Neural progenitor cell (in vitro differentiated cells): ENCODE measurements at places on chromosomes 2 and 18. TPM values are rescaled to one million over a fixed set of nuclear protein-coding genes. Genes with fewer than 3 reads are reported as not detected.

The HSPE1 gene
- 237 and 320 TPM in 2 replicates for total RNA-seq

DNA sequence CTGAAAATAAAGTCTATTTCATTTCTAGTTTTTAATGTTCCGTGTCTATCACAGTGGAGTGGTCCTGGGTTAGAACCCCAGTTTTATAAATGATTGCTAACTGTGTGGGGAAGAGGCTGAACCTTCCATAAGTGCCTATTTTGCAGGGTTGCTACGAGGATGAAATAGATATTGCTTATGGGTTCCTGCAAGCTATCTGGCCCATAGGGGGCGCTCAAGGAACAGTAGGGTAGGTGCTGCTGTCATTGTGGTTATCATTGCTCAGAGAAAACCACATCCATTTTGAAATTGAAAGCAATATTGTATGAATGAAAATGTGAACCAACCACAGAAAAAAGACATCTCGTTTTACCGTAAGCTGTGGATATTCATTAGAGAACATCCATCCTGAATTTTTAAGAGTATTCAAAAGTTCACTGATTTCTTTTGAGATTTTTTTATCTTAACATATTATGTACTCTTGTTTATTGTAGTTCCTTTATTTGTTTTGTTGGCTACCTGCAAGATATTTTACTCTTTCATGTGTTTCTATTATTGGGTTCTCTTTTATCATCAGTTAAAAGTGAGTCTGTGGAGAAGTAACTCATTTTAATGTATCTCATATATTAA, 261.6 kb downstream of the NAPG start:
- H3K4me1 ChIP-seq: no peaks in the 10 kb centered on the region
- no peak overlapping the region for H3K27ac ChIP-seq
- no peak overlapping the region for H3K4me3 ChIP-seq
- H3K27me3 ChIP-seq: no peaks in the 10 kb centered on the region
- DNase-seq: peak; percentile 88

GRCh38 chr2:45708501-45708900, 57.0 kb downstream of the PRKCE start:
- H3K4me3 ChIP-seq: no peak overlapping the region
- no peaks in the 10 kb centered on the region for H3K36me3 ChIP-seq
- H3K27ac ChIP-seq: no peak overlapping the region
- no peak for DNase-seq

DNA sequence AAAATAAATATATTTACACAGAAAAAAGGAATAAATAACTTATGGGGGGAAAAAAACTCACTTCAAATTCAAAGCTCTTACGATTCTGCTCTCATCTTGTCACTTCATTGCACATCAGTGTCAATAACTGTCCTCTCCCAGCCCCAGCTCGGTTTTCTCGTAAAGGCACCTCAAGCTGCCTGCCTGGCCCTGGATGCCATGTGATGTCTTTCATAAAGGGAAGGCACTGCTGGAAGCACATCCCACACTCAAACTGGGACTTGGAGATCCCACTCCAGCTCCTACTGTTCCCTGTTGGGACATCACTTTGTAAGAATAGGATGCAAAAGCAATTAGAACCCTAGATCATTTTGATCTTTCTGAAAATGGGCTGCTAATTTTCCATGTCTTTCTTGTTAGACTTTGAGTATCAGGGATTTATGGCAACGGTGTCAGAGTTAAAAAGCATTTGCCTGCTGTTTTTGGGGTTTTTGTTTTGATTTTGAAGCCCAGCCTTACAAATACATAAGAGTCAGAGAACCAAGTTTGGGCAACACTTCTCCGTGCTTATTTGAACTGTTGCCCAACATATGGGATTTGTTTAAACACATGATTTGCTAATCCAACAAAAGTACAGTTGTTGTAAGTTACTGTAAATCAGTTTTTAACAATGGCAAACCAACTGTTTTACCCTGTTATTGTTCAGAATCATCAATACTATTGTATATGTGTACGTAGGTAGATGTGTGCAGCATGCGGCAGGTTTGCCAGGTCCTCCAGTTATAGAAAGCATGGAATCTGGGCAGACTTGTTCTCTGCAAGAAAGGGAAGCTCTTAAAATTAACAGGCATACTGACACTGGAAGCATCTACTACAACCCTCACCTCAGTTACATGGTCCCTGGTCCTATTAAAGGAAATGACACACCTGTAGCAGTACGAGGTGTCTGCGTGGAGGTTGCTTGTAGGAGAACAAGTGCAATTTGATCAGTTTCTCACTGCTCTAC, 20.6 kb downstream of the SERTAD2 start:
- H3K4me3 ChIP-seq: no peak overlapping the region
- H3K4me1 ChIP-seq: peaks cover 43% of the 10 kb centered on the region
- H3K27ac ChIP-seq: peak overlapping the region; percentile 51
- H3K27me3 ChIP-seq: no peaks in the 10 kb centered on the region
- DNase-seq: no peak

- no peaks in the 10 kb centered on the region for H3K36me3 ChIP-seq
- H3K4me1 ChIP-seq: peaks cover 5% of the 10 kb centered on the region
- H3K4me3 ChIP-seq: no peak overlapping the region
- DNase-seq: no peak
- H3K27me3 ChIP-seq: no peaks in the 10 kb centered on the region
These were observed 151.4 kb upstream of the XPO1 start for GRCh38 chr2:61689568-61689967.

DNA sequence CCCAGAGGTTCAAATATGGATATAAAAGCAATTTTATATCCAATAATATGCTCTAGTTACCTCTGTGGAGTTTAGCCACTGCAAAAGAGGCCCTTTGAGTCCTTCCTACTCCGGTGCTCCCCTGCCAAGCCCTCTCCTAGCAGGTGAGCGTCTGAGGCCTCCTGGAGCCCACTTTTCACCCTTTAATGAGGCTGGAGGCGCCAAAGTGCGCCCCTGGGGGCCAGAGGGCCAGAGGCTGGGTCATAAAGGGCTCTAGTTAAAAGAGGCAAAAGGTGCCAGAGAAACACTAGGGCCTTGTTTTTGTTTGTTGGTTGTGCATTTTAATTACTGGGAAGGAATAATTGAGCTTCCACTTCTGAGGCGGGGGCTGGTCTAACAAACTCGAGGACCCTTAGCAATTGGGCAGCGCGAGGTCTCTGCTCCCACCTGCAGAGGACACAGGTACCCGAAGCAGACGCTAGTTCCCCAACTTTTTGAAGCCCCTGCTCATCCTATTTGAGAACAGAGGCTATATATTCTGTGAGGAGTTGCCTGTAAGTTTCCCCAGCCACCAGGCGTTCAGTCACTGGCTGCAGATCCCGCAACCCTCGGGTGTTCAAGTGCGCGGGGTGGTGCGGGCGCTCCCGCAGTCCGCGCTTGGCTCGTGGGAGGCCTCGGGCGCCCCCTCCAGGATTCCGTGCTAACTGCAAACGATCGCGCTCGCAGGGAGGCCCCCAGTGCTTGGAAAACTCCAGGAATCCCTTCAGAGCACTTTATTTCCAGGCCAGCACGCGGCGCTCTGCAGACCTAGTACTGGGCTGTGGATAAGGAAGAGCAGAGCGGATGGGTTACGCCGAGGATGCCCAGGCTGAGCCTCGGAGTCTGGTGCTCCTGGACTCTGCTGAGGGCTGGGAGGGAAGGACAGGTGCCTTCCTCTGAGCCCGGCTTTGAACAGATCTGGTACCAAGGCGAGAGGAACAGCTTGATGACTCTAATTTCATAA, 14.1 kb downstream of the MSGN1 start:
- DNase-seq: peak; percentile 93
- H3K4me3 ChIP-seq: peak overlapping the region; percentile 21
- peaks cover 42% of the 10 kb centered on the region for H3K27me3 ChIP-seq

The COLEC11 gene
- total RNA-seq: not detected in 2 replicates

DNA sequence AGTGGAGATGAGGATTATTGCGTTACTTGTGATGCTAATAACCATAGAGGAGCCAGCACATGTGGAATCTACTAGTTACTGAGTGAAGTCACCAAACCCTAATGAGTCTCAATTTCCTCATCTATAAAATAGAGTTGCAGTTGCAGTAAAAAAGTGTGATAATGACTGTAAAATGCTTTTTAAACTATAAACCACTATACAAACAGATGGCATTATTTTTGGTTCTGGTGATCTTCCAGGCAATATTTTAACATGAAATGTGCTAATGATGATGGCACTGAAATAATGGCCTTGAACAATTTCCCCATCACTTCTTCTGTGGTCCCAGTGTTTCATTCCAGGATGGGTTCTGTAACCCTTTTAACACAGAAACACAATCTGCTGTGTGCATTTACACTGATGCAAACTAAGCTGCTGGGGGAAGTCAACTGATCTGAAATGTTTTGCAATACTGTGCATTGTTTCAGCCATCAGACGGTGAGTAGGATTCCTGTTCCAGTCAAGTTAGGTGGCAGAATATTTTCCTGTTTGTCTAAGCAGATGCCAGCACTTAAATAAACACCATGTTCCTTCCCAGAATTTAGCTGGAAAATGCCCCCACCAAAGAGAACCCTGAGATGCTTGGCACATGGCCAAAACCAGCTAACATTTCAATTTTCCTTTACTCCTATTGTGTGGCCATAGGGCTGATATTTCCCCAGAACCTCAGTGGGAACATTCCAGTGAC, 52.6 kb downstream of the TACR1 start:
- no peak for DNase-seq
- no peaks in the 10 kb centered on the region for H3K27me3 ChIP-seq
- no peaks in the 10 kb centered on the region for H3K4me1 ChIP-seq

GRCh38 chr2:129720761-129721160, 258.7 kb upstream of the RAB6C start:
- peaks cover 6% of the 10 kb centered on the region for H3K4me1 ChIP-seq
- no peaks in the 10 kb centered on the region for H3K36me3 ChIP-seq
- no peaks in the 10 kb centered on the region for H3K27me3 ChIP-seq

DNA sequence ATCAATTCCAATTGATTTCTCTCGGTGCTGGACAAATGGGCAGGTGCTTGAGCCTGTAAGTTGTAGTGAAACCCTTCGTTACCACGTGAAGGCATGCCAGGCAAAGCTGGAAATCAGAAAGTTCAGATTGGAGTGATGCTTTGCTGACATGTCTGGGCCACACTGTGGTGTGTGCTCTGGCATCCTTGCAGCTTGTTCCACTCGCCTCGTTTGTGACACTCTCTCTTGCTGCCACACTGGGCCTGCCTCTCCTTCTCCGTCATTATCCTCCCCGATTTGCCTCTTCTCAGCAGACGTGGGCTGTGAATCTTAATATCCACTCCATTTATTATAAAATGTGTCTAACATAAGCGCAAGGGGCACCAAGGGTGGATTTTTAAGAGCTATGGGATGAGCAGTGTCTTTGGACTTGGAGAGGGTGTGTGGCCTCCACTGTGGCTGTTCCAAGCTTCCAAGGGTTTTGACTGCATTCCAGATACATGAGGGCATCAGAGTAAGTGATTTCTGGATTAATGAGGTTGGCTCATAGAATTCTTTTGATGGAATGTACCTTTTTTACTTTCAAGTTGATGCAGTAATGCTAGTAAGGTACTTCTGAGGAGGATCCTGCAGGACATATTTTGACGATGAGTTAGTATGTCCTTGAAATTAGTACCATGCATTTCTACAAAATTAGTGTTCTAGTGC, 238.8 kb downstream of the TPGS2 start:
- no peak for DNase-seq
- H3K27ac ChIP-seq: no peak overlapping the region
- no peaks in the 10 kb centered on the region for H3K27me3 ChIP-seq
- H3K4me3 ChIP-seq: no peak overlapping the region
- peaks cover 37% of the 10 kb centered on the region for H3K4me1 ChIP-seq

- H3K27me3 ChIP-seq: no peaks in the 10 kb centered on the region
- no peaks in the 10 kb centered on the region for H3K36me3 ChIP-seq
- no peak overlapping the region for H3K27ac ChIP-seq
- peaks cover 11% of the 10 kb centered on the region for H3K4me1 ChIP-seq
- DNase-seq: peak; percentile 66
- H3K4me3 ChIP-seq: no peak overlapping the region
These were observed 176.7 kb upstream of the PKDCC start for GRCh38 chr2:41871080-41871479.

- no peaks in the 10 kb centered on the region for H3K27me3 ChIP-seq
- H3K4me1 ChIP-seq: peaks cover 8% of the 10 kb centered on the region
- no peaks in the 10 kb centered on the region for H3K36me3 ChIP-seq
- no peak overlapping the region for H3K27ac ChIP-seq
- peak; percentile 29 for DNase-seq
- H3K4me3 ChIP-seq: no peak overlapping the region
These were observed 810.7 kb downstream of the LRRTM4 start for GRCh38 chr2:76711490-76711889.

- DNase-seq: peak; percentile 97
- H3K27me3 ChIP-seq: no peaks in the 10 kb centered on the region
- H3K4me1 ChIP-seq: peaks cover 8% of the 10 kb centered on the region
- H3K27ac ChIP-seq: peak within 1 kb of the TSS; percentile 97
- peak within 1 kb of the TSS; percentile 96 for H3K4me3 ChIP-seq
These were observed at the start of gene SOX11 for GRCh38 chr2:5691985-5692529. SOX11 (plus strand) TSS chr2:5692384; CDS start chr2:5692722, 338 bp downstream.

GRCh38 chr18:56162311-56163265, 475.8 kb downstream of the TXNL1 start:
- peaks cover 3% of the 10 kb centered on the region for H3K4me1 ChIP-seq
- H3K27me3 ChIP-seq: no peaks in the 10 kb centered on the region
- H3K27ac ChIP-seq: no peak overlapping the region
- no peaks in the 10 kb centered on the region for H3K36me3 ChIP-seq
- H3K4me3 ChIP-seq: no peak overlapping the region

GRCh38 chr2:113275556-113276215, 3.0 kb downstream of the PAX8 start:
- H3K4me1 ChIP-seq: peaks cover 37% of the 10 kb centered on the region
- no peak overlapping the region for H3K4me3 ChIP-seq
- DNase-seq: peak; percentile 52
- H3K36me3 ChIP-seq: no peaks in the 10 kb centered on the region

- no peak overlapping the region for H3K27ac ChIP-seq
- no peaks in the 10 kb centered on the region for H3K36me3 ChIP-seq
- no peaks in the 10 kb centered on the region for H3K4me1 ChIP-seq
- no peak overlapping the region for H3K4me3 ChIP-seq
- no peaks in the 10 kb centered on the region for H3K27me3 ChIP-seq
These were observed 152.7 kb upstream of the NT5C1B start for GRCh38 chr2:18741895-18742732.

GRCh38 chr2:241300000-241300399, 15.5 kb downstream of the HDLBP start:
- no peaks in the 10 kb centered on the region for H3K4me1 ChIP-seq
- no peaks in the 10 kb centered on the region for H3K27me3 ChIP-seq
- no peak overlapping the region for H3K27ac ChIP-seq
- DNase-seq: no peak
- H3K36me3 ChIP-seq: no peaks in the 10 kb centered on the region

GRCh38 chr2:8260213-8260612, 421.6 kb upstream of the ID2 start:
- H3K4me1 ChIP-seq: peaks cover 62% of the 10 kb centered on the region
- H3K36me3 ChIP-seq: no peaks in the 10 kb centered on the region
- peaks cover 43% of the 10 kb centered on the region for H3K27me3 ChIP-seq
- no peak overlapping the region for H3K4me3 ChIP-seq
- no peak for DNase-seq
- H3K27ac ChIP-seq: no peak overlapping the region
